ENCODE measurements at places on chromosomes 5 and 9.

DNA sequence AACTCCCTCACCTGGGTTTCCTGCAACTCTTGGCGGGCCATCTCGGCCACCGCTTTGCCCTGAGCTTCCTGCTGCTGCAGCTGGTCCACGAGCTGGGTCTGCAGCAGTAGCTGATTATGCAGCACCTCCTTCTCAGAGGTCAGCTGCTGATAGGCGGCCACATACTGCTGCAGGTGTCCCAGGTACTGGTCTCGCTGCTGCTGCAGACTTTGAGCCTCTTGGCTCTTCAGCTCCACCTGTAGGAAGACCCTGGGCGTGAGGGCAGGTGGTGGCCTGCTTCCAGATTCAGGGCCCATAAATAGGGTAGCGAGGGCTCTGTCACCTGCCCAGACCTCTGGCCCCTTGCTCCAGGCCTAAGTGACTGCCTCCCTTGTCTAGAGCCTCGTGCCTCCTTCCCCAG is 16.7 kb downstream of the GOLGA2 start:
- no peak for DNase-seq

- DNase-seq = no peak
These were observed 42.4 kb upstream of the TJP2 start for GRCh38 chr9:69131682-69132081.

DNA sequence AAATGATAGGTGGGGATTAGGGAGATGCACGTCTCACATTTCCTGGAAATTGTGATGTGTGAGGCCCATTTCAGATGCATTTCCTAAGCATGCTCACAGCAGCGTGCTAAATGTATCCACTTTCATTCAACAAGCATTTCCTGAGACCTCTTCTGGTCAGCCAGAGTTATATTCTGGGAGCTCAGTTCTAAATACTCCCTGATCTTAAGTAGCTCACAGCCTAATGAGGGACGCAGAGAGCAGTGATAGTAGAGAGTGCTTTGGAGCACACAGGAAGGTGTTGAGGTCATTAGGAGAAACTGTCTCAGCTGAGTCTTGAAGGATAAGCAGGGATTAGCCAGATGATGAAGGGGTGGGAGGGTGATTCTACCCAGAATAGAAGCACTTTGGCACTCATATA is 46.2 kb upstream of the FSD1L start:
- no peak for DNase-seq

DNA sequence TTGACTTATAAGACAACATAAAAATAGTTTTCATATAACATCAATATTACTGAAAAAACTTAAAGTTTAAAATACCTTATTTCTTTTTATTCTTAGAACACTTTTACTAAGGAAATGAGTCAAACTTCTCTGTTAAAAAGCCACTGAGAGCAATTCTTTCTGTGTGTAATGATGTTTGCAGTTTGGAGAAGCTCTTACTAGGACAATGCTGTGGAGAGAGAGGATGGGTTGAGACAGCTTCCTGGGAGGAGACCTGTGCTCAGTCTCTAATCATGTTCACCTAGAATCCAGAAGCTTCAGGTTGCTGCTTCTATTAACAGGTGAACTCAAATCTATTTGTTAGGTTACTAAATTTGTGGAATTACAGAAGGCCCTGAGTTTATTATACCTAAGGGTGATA is 198.5 kb downstream of the DNAH5 start:
- no peak for DNase-seq

DNA sequence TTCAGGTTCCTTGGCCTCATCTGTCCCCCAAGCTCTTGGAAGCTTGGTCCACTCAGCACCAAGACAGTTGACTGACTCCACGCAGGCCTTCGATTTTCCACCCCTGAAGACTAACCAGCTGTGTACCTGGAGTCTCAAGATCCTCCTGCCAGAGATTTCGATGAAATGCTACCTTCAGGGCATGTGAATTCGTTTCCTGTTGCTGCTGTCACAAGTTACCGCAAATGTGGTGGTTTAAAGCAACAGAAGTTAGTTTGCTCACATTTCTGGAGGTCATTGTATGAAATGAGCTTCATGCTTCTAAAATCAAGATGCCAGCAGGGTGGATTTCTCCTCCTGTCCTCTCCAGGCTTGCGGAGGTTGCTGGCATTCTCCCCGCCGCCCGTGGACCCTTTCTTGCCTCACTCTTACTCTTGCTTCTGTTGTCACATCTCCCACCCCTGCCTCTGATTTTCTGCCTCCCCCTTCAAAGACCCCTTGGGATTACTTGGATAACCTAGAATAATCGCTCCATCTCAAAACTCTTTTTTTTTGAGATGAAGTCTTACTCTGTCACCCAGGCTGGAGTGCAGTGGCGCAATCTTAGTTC is 27.6 kb upstream of the RETREG1 start:
- DNase-seq = no peak

- DNase-seq = no peak
These were observed 2.2 kb downstream of the TNFSF15 start for GRCh38 chr9:114803479-114804265.

DNA sequence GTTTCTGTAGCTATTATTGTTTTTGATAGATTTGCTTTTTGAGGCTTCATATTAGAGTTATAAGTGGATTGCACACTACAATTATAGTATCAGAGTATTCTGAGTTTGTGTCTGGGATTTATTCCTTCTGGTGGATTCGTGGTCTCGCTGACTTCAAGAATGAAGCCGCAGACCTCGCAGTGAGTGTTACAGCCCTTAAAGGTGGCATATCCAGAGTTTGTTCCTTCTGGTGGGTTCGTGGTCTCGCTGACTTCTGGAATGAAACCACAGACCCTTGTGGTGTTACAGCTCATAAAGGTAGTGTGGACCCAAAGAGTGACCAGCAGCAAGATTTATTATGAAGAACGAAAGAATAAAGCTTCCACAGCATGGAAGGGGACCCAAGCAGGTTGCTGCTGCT is 6.9 kb upstream of the EMB start:
- no peak for DNase-seq

GRCh38 chr5:43017428-43017815 is 22.7 kb downstream of the ANXA2R start:
- DNase-seq = no peak

- no peak for DNase-seq
These were observed 2400.9 kb upstream of the C9orf72 start for GRCh38 chr9:29974197-29974596.

- DNase-seq = no peak
These were observed 25.8 kb downstream of the RFX3 start for GRCh38 chr9:3500044-3500443.

DNA sequence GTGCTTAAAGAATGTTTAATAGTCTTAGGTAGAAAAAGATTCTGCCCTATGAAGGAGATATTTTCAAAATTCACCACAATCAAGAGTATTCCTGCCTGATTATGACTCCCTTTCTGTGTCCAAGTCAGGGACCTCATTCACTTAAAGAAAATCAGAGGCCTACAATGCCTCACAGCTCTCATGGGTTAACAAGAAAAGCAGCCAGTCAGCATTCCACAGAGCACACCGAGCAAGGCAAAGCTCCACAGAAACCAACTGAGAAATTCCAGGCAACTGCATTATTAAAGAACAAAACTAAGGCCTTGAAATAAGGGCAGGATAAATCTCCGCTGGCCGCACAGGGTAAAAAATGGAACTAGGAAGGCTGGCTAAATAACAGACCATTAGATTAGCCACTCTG is 161.1 kb downstream of the TARS1 start:
- no peak for DNase-seq

DNA sequence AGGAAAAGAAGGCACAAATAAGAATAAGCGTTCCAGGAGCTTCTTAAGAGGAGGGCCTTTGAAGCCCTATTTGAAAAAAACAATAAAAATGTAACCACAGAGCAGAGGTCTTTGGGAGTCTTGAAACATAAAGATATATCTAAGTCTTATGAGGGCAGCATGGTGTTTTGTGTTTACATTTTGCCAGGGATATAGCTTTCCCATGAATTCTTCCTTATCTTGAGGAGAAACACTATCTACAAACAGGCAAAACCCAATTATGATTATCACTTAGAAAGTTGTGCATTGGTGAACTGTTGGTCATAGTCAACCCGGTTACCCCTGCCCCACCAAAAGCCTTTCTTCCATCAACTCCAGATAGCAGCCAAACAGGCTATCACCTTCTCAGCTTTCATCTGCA is 23.6 kb upstream of the LHFPL2 start:
- no peak for DNase-seq

GRCh38 chr5:14588145-14588544 is 6.6 kb downstream of the OTULINL start:
- DNase-seq = no peak

GRCh38 chr5:9617739-9618504 is 12.2 kb downstream of the TAS2R1 start:
- no peak for DNase-seq

GRCh38 chr9:76619640-76620039 is 144.6 kb upstream of the PCA3 start:
- no peak for DNase-seq

DNA sequence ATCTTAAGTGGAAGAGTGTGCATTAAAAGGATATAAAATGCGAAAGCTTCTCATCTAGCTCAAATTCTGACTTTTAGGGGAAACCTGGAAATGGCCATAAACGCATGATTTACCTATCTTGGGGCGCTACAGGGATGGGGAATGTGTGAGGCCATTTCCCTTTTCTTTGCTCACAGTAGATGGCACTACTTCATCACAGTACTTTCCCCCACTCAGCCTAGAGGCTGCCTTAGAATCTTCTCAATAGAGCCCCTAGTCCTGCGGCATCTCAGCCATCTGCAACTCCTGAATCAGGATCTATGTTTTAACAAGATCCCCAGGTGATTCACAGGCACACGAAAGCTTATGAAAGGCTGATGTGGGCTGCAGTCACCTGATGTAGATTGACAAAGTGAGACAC is 110.8 kb downstream of the LHFPL2 start:
- no peak for DNase-seq

- DNase-seq = no peak
These were observed 602.6 kb upstream of the DMAC1 start for GRCh38 chr9:8401961-8402705.

GRCh38 chr9:84374516-84374915 is 34.0 kb upstream of the SLC28A3 start:
- DNase-seq = no peak

DNA sequence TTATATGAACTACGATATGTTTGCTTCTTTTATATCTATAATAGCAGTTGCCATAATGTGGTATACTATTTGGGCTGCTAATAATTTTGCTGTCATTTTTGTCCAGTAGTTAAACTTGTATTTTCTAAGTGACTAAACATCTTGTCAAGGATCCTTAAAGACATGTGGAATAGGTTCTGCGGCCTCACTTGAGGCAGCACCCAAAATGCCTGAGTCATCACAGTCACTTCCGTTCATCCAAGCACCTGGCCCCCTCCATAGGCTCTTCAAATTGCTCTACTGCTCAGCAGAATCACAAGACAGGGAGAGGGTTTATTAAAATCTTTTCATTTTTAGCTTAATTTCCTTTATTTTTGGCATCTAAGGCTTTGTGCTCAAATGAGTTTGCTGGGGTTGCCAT is 259.1 kb downstream of the AOPEP start:
- no peak for DNase-seq

- no peak for DNase-seq
These were observed 36.8 kb downstream of the PCDHGC5 start for GRCh38 chr5:141525653-141526052.

GRCh38 chr5:180824630-180825476 is 22.2 kb upstream of the MGAT1 start:
- no peak for DNase-seq

DNA sequence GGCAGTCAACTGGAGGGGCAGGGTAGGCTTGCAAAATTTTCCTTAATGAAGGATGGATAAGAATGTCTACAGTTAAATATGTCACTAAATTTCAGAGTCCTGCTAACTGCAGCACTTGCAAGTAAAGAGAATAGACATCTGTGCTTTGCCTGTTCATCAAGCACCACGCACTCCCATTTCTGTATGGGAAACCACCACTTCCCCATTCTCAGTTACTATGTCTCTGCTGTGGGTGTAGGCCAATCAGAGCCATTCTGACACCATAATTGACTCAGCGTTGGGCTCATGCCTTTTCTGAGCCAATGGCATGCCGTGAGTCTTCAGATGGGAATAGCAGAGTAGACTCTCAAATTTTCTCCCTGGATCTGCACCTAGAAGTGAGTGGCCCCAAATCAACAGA is 247.5 kb downstream of the GABRB2 start:
- DNase-seq = no peak

DNA sequence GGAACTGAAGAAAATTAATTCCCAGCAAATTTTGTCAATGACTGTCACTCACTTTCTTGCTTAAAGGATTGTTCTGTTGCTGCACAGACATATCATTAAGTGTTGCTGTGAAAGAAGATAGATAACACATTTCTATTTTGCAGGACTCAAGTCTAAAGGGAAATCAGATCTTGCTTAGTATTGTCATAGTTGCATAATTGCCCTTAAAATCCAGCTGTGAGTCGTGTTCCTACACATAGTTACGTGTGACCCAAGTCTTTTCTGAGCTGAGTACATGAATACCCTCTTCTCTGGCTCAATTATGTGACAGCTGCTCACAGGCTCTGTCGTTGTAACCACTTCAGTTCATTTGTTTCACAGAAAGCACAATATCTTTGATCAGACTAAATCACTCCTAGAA is 390.8 kb downstream of the DTWD2 start:
- no peak for DNase-seq

DNA sequence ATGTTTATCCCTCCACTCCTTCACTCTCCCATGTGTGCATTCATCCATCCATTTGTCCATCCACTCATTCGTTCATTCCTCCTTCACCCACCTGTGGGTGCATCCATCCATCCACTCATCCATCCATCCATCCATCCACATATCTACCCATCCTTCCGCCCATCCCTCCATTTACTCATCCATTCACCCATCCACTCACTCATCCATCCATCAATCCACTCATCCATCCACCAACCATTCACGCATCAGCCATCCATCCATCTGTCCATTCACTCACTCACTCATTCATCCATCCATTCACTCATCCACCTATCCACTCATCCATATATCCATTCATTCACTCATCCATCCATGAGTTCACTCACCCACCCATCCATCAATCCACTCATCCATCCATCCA is 7.3 kb downstream of the SLC9A3 start:
- no peak for DNase-seq

GRCh38 chr9:27033815-27034403 is 28.4 kb upstream of the LRRC19 start:
- DNase-seq = no peak

DNA sequence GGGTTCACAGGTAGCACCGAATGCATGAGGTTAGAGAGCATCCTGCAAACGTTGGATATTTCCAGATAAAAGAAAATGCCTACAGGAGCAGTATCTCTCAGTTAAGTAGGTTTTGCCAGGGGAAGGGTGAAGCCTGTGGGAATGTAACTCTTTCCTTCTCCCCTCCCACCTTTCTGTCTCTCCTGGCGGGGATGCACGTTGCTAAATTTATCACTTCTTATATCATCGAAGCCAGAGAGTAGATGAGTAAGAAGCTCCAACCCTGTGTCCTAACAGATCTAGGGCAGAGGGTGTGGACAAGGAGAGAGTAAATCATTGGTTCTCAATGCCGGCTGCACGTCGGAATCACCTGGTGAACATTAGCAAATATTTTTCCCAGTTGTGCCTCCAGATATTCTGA is 457.5 kb downstream of the ENC1 start:
- no peak for DNase-seq

- no peak for DNase-seq
These were observed 1.2 kb upstream of the PHF2 start for GRCh38 chr9:93574900-93575795.
